Stimulated activated CD8-positive, alpha-beta memory T cell treated with anti-CD3 and anti-CD28 coated beads, Interleukin-4, amount 100 ng/mL, for 1 hour (primary cell): ENCODE measurements at places on chromosomes 2 and 18.

GRCh38 chr2:121663434-121663833 is 14.2 kb upstream of the CLASP1 start:
- no peak for DNase-seq

DNA sequence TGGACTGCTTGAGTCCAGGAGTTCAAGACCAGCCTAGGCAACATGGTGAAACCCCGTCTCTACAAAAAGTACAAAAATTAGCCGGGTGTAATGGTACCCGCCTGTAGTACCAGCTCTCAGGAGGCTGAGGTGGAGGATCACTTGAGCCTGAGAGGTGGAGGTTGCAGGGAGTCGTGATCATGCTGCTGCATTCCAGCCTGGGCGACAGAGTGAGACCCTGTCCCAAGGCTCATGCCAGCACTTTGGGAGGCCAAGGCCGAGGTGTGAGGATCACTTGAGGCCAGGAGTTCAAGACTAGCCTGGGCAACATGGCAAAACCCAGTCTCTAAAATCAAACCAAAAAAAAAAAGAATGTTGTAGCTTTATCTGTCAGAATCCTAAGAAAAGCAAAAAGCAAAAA is 25.4 kb downstream of the SMC6 start:
- no peak for DNase-seq

- DNase-seq = no peak
Measured at GRCh38 chr18:11520536-11520935, 88.9 kb upstream of the SLC35G4 start.

- no peak for DNase-seq
Measured at GRCh38 chr18:26685438-26686157, 137.2 kb upstream of the KCTD1 start.

DNA sequence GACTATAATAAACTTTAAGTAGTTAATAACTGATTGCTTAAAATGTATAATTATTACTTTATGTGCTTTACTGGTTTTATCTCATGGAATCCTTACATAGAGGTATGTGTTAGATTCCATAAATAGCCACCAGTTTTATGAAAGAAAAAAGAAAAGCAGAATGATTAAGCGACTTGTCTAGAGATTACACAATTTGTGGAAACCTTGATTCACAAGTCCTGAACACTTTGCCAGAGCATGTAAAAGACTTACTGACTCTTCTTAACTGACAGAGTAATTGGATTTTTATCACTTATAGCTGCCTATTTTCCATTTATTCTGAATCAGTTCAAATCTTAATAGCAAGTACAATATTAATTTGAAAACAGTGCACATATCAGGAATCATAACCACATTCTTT is 448.7 kb upstream of the NETO1 start:
- DNase-seq = no peak

- DNase-seq = no peak
Measured at GRCh38 chr2:128306081-128306930, 12.4 kb downstream of the HS6ST1 start.

GRCh38 chr2:5330961-5331360 is 361.2 kb upstream of the SOX11 start:
- DNase-seq = no peak

DNA sequence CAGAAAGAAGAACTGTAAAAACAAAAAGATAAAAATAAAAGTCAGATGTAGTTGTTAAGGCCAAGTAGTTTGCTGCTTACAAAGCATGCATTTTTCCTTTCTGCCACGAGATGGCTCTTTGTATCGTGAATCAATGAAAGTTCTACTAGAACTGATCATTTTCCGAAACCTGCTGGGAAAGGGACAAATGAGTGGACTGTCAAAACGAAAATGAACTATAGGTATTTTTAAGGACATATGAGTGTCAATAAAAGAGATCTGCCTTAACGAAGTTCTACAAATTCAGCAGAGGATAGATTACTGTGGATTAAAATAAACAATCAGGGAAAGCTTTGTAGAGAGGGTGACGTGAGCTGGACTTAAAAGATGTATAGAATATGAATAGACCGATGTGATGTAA is 15.0 kb upstream of the ELOA2 start:
- no peak for DNase-seq

DNA sequence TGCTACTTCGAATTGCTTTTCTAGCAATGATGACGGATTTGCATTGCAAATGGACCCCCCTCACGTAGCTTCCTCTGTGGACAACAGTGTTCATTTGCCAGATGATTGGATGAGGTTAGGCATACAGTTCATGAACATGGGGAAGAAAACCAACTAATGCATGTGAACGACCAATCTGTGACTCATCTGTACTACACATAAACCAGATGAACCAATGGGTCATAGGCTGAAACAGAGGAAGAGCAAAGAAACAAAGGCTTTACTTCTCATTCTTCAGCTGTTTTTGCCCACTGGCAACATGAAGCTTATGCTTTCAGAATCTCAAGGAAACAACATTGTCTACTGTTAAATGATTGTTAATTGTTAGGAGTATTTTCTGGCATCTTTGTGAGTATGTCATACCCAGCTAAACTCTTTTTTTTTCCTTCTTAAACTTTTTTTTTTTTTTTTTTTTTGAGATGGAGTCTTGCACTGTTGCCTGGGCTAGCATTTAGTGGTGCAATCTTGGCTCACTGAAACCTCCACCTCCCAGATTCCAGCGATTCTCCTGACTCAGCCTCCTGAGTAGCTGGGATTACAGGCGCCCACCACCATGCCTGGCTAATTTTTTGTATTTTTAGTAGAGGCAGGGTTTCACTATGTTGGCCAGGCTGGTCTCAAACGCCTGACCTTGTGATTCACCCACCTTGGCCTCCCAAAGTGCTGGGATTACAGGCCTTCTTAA is 35.5 kb downstream of the EFEMP1 start:
- DNase-seq = no peak

- no peak for DNase-seq
Measured at GRCh38 chr2:50345701-50346591, 686.0 kb downstream of the NRXN1 start.

GRCh38 chr2:65782996-65783650 is 350.7 kb upstream of the SPRED2 start:
- DNase-seq = no peak

GRCh38 chr2:237682856-237683670 is 55.7 kb downstream of the LRRFIP1 start:
- no peak for DNase-seq
